Neural crest cell (in vitro differentiated cells): ENCODE measurements at places on chromosomes 1 and 21. TPM values are rescaled to one million over a fixed set of nuclear protein-coding genes. Genes with fewer than 3 reads are reported as not detected.

- DNase-seq: no peak
These were observed 19.4 kb downstream of the PGM1 start for GRCh38 chr1:63612564-63612963.

The PLA2G2D gene
- total RNA-seq: not detected in 2 replicates

GRCh38 chr1:117760485-117760884 is 154.6 kb downstream of the TENT5C start:
- no peak for DNase-seq

DNA sequence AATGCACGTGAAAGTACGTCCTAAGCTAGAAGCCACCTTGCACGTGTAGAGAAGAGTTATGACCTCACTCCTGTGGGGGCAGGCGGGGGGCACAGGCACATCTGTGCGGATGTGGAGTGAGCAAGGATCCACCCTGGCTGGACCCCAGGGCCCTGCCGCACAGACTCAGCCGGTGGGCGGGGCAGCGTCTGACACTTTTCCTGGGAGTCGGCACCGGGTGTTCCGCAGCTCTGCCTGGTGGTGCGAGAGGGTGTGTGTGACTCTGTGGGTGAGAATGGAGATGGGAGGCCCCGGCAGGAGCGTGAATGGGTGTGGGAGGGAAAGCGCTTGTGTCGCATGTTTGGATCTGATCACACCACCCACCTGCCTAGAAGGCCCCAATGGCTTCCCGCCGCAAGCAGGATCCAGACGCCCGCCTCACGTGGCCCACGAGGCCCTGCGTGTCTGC is 29.5 kb downstream of the RAP1GAP start:
- DNase-seq: no peak

DNA sequence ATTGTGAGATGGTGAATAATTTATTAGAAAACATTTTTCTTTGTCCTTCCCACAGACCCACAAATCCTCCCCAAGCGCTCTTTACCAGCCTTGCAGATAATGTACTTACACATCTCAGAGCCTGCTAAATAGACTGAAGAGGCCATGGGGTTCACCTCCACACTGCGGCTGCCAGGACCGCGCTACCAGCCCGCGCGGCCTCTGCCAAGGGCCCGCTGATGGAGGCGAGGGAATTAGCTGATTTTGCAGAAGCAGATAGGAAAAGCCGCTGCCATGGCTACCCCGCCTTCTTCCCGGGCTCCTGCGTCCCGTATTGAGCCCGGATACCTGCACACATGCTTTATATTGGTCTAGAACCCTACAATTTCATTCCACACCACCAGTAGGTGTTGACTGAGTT is 248.0 kb upstream of the FOXD3 start:
- no peak for DNase-seq

The CRNN gene
- total RNA-seq: not detected in 2 replicates

- DNase-seq: no peak
These were observed 38.5 kb upstream of the ACTRT2 start for GRCh38 chr1:2982615-2983318.

- DNase-seq: no peak
These were observed 64.2 kb upstream of the SMYD2 start for GRCh38 chr1:214216779-214217178.
